ENCODE measurements at places on chromosomes 6 and 20.

GRCh38 chr20:57108742-57109570 is 157.5 kb downstream of the BMP7 start:
- no peak for DNase-seq

DNA sequence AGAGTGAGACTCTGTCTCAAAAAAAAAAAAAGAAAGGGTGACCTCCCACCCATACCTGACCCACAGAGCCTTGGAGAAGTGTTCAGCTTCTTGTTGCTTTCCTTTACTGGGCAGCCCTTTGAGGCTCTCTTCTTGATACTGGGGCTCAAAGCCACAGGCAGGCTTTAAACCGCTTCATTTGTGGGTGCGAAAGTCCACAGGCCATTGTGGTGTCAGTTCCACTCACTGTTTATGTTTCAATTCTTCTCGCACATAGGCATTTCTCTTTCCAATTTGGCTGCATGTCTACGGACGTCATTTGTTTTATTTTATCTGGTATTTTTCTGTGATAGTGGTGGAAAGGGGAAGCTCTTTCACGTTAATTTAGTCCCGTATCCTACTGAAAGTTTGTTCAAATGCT is 34.6 kb downstream of the PPARD start:
- no peak for DNase-seq

- no peak for DNase-seq
These were observed 174.9 kb upstream of the PRND start for GRCh38 chr20:4546786-4547185.

DNA sequence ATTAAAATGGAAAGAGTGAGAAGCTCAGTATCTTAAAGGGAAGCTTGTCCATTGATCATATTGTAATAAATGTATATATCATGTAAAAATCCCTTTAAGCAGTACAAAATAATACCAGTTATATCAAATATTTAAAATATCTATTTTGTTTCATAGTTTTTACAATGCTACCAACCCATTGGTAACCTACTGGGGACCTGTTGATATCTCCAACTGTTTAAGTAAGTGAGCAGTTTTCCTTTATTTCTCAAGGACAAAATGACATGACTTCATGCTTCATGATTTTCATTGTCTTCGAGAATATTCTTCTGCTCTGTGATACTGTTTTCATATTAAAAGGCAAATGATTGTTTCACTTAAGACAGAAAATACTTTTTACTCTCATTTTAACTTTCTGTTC is 100.0 kb downstream of the ADGRG6 start:
- DNase-seq = no peak

- no peak for DNase-seq
These were observed 74.7 kb upstream of the NOX3 start for GRCh38 chr6:155530219-155530834.

- DNase-seq = no peak
These were observed 26.7 kb downstream of the TRERF1 start for GRCh38 chr6:42424906-42425474.

GRCh38 chr6:114389111-114389510 is 46.3 kb upstream of the HS3ST5 start:
- DNase-seq = no peak

Data from stimulated activated CD8-positive, alpha-beta memory T cell treated with anti-CD3 and anti-CD28 coated beads, Interleukin-4, amount 100 ng/mL, for 1 hour (primary cell).